ENCODE measurements at places on chromosomes 1 and 21. TPM values are rescaled to one million over a fixed set of nuclear protein-coding genes. Genes with fewer than 3 reads are reported as not detected.

DNA sequence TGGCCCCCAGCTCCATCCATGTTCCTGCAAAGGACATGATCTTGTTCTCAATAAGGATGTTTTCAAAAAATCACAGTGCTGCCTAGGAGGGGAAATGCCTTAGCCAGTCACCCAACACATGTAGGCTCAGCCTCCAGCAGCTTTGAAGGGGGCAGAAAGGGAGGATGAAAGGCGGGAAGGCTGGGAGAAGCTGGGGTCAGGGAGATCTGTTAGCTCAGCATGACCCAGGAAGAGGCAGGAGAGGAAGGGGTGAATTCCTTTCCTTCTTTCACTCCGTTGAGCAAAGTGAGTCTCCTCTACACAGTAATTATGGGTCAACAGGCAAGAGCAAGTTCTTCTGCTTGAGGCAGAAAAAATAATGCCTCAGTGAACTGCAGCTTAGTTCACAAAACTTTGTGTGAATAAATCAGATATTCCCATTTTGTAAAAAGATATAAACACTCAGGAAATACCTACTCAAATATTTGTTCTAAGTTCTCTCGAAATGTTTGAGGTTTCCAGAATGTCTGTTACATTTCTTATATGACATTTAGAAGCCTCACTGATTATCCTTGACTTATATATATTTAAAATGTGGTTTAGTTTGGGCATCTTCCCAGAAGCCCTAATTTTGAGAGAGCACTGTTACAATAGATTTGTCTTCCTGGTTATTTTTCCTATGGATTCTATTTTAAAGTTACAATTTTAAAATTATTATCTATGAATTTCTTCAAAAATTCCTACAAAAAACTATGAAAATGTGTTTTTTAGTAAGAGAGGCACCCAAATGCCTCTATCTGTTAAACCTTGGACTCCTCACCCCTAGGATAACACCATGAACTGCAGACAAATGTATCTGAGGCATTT lies 116.8 kb downstream of the KCNJ6 start:
- DNase-seq = no peak
- H3K27me3 ChIP-seq = peaks cover 29% of the 10 kb centered on the region
- no peak overlapping the region for H3K4me3 ChIP-seq

- H3K4me3 ChIP-seq = no peak overlapping the region
- no peaks in the 10 kb centered on the region for H3K4me1 ChIP-seq
- no peak for DNase-seq
- no peak overlapping the region for H3K27ac ChIP-seq
Observed at GRCh38 chr1:3918966-3919611, 19.0 kb upstream of the C1orf174 start.

- H3K27me3 ChIP-seq = no peaks in the 10 kb centered on the region
- H3K4me1 ChIP-seq = peaks cover 5% of the 10 kb centered on the region
- no peaks in the 10 kb centered on the region for H3K36me3 ChIP-seq
- no peak overlapping the region for H3K27ac ChIP-seq
- no peak for DNase-seq
Observed at GRCh38 chr1:41902159-41902577, 16.6 kb downstream of the HIVEP3 start.

Gene SIK1
- polyA plus RNA-seq = 6.5 TPM

GRCh38 chr1:226649780-226650179 lies 89.3 kb downstream of the ITPKB start:
- H3K36me3 ChIP-seq = peaks cover 42% of the 10 kb centered on the region
- DNase-seq = no peak
- peaks cover 5% of the 10 kb centered on the region for H3K4me1 ChIP-seq
- no peak overlapping the region for H3K27ac ChIP-seq
- no peaks in the 10 kb centered on the region for H3K27me3 ChIP-seq

DNA sequence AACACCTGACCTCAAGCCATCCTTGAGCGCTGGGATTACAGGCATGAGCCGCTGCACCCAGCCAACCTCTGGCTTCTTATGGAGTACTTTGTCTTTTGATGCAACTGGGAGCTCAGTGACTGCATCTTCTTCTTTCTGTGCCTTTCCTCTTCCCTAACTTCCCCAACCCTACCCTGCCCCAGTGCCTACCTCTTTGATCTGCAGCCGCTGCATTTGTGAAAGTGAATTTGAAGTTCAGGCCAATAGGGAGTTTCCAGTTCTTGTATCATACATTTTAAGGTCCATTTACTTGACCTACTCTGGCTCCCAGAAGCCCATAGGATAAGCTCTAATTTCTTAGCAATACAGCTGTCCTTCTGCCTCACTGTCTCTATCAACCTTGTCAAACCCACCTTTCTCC lies 52.2 kb downstream of the KCNC4 start:
- no peaks in the 10 kb centered on the region for H3K27me3 ChIP-seq
- no peak for DNase-seq
- no peak overlapping the region for H3K27ac ChIP-seq
- H3K4me3 ChIP-seq = no peak overlapping the region
- peaks cover 21% of the 10 kb centered on the region for H3K4me1 ChIP-seq

Gene AGTRAP
- polyA plus RNA-seq = 28.4 TPM

DNA sequence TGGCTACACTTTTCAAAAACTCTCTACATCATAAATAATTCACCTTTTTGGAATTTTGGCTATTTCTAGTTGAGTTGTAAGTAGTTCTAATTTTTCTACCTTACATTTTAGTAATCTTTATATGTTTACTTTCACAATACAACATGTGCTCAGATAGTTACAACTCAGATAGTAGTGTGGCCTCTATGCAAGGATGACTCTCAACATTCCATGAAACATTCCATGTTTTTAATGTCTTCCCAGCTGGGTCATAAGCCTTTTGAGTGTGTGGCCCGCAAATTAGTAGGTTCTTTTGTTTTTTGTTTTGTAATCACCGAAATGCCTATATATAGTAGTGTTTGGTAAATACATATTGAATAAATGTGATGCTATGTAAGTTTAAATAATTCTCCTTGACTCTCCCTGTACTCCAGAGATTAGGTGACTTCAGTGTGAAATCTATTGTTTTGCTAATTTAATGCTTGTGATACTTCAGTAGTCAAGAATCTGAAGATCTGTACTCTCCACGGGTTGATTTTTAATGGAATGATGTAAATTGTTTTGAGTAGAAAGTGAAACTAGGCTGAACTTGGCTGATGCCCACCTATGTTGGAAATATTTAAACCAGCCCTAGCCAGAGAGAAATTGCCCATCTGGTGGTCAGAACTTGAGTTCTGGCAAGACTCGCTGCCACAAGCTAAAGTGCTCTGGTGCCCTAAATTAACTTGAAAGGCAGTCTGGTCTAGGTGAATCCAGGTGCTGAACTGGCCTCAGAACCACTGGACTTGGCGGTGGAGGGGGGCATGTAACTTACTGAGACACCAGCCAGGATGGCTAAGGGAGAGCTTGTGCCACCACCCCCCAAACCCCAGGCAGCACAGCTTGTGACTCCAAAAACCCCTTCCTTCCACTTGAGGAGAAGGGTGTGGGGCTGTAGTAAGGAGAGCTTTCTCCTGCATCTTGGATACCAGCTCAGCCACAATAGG lies 165.6 kb downstream of the USP25 start:
- H3K4me3 ChIP-seq = no peak overlapping the region
- no peaks in the 10 kb centered on the region for H3K36me3 ChIP-seq
- no peaks in the 10 kb centered on the region for H3K4me1 ChIP-seq
- no peak overlapping the region for H3K27ac ChIP-seq

DNA sequence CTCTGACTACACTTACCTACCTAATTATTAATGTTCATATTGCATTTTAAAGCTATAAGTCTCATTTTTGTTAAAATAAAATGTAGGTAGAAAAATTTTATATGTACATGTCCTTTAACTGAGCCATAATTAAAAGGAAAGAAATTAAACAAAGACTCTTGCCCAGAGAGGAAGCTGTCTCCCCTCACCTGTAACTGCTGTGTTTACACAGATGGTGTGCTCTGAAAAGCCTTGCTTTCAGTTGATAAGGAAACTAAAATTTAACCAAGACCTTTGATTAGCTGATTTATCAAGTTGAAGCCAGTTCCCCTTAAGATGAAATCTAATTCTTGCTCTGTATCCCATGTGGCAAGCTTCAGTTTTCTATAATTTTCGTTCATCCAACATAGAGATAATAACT lies 213.5 kb downstream of the LYPLAL1 start:
- no peaks in the 10 kb centered on the region for H3K4me1 ChIP-seq
- no peak overlapping the region for H3K27ac ChIP-seq
- H3K36me3 ChIP-seq = no peaks in the 10 kb centered on the region
- H3K27me3 ChIP-seq = no peaks in the 10 kb centered on the region

DNA sequence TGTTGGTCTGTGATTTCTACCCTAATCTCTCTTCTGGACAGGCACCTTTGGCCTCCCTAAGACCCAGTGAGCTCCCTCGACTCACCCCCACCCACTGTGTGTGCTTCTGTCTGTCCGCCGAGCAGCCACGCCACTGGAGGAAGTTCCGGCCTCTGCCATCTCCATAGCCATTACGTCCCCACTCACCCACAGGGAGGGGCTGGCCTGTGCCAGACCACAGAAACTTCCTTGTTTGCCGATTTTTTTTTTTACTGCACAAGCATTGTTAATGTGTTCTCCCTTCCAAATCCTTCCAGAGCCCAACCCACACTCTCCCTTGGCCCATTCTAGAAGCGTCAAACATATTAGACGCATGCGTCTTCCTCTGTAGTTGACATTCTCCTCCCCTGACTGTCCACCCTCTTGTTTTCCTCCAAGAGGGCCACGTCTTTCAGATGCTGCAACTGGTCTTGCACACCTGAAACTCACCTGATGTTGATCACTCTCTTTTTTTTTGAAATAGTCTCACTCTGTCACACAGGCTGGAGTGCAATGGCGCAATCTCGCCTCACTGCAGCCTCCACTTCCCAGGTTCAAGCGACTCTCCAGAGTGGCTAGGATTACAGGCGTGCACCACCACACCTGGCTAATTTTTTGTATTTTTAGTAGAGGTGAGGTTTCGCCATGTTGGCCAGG lies 72.3 kb downstream of the EVA1C start:
- H3K4me3 ChIP-seq = no peak overlapping the region
- peak overlapping the region; percentile 46 for H3K27ac ChIP-seq
- H3K27me3 ChIP-seq = no peaks in the 10 kb centered on the region
- DNase-seq = peak; percentile 80
- H3K36me3 ChIP-seq = no peaks in the 10 kb centered on the region

Gene S100A14
- 94.9 TPM for polyA plus RNA-seq

DNA sequence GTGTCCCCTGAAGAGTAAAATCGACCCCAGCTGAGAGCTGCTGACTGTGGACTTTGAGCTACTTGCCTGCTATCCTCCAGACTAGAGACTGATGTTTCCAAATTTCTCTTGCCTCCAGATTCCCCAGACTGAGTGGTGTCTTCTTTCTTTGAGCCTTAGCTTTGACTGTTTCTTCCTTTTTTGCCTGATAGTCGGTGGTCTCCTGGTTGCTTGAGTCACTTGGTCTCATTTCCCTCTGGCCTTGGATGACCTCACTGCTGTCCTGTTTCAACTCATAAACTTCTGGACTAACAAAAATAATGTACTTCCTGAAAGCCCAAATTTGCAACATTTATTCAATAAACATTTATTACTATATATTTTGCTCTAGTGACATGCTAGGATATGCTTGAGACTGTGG lies 52.9 kb upstream of the DIPK1A start:
- DNase-seq = no peak
- no peaks in the 10 kb centered on the region for H3K36me3 ChIP-seq
- H3K27ac ChIP-seq = no peak overlapping the region
- H3K4me1 ChIP-seq = no peaks in the 10 kb centered on the region
- no peaks in the 10 kb centered on the region for H3K27me3 ChIP-seq

Data from left lung (tissue), 14 donors.